ENCODE measurements at places on chromosomes 12 and 14. TPM values are rescaled to one million over a fixed set of nuclear protein-coding genes. Genes with fewer than 3 reads are reported as not detected.

GPX2 gene
- total RNA-seq: not detected

LALBA gene
- total RNA-seq: not detected

NOVA1 gene
- 13.1 TPM for total RNA-seq

TAS2R8 gene
- not detected for total RNA-seq

BATF gene
- 2.5 TPM for total RNA-seq

MYF6 gene
- not detected for total RNA-seq

MDM1 gene
- 12.6 TPM for total RNA-seq

AGAP2 gene
- total RNA-seq: 2.2 TPM

HSP90AA1 gene
- 464 TPM for total RNA-seq

RPL10L gene
- total RNA-seq: not detected

DNAI7 gene
- not detected for total RNA-seq

ADCY6 gene
- total RNA-seq: 39.2 TPM

CD27 gene
- 0.42 TPM for total RNA-seq

TMEM132D gene
- not detected for total RNA-seq

Data from posterior vena cava (tissue), 2 donors.